Natural killer cell treated with Interleukin-12 subunit alpha and Interleukin-12 subunit beta and Interleukin-15 and Interleukin-18, amount 100 ng/mL, for 72 hours (primary cell): ENCODE measurements at places on chromosomes 5 and 9. TPM values are rescaled to one million over a fixed set of nuclear protein-coding genes. Genes with fewer than 3 reads are reported as not detected.

- H3K4me3 ChIP-seq = no peak overlapping the region
- H3K27ac ChIP-seq = no peak overlapping the region
- peaks cover 6% of the 10 kb centered on the region for H3K4me1 ChIP-seq
- H3K27me3 ChIP-seq = no peaks in the 10 kb centered on the region
These were observed 16.1 kb upstream of the COL23A1 start for GRCh38 chr5:178606269-178606668.

DNA sequence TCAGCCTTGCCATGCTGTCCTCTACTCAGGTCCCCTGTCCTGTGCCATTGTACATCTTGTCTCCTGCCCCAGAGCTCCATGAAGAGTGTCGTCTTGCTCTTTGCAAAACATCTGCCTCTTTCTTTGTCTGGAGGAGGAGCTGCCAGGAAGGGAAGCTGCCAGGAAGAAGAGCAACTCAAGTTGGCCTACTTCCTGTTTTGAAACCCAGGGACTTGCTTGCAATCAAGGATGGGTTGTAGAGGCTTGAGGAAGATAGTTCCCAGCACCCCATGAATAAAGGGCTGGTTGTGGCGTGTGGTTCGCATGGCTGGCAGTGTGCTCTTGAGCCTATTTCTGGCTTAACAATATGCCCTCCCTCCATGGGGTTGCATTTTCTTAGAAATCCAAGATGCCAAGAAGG, 53.0 kb upstream of the CPEB4 start:
- DNase-seq = no peak
- no peaks in the 10 kb centered on the region for H3K36me3 ChIP-seq
- H3K4me1 ChIP-seq = no peaks in the 10 kb centered on the region
- no peak overlapping the region for H3K4me3 ChIP-seq
- H3K27me3 ChIP-seq = no peaks in the 10 kb centered on the region
- H3K27ac ChIP-seq = no peak overlapping the region

- H3K27me3 ChIP-seq = no peaks in the 10 kb centered on the region
- peaks cover 39% of the 10 kb centered on the region for H3K4me1 ChIP-seq
- DNase-seq = peak; percentile 93
- peak within 1 kb of the TSS; percentile 99 for H3K27ac ChIP-seq
These were observed at the start of gene CD74 for GRCh38 chr5:150412319-150413175. CD74 (minus strand) TSS chr5:150412910; CDS start chr5:150412749, 161 bp downstream.

DNA sequence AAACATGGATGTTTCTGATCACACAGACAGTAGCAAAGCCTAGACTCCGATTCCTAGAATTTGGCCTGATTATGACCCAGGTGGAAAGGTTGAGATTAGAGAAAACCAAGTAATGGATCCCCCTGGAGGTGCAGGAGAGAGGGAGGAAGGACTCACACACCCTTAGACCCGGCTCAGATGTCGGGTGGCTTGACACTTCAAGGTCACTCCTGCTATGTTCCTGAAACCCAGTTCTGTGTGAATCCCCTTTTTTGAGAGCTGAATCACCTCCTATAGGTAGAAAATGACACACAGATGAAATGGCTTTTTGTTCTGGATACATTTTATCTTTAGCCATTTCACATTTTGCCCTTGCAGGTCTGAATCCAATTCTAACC, 192.8 kb downstream of the ARRDC3 start:
- no peak for DNase-seq
- no peak overlapping the region for H3K4me3 ChIP-seq
- H3K36me3 ChIP-seq = no peaks in the 10 kb centered on the region

GRCh38 chr9:113770396-113770795, 105.7 kb upstream of the ZNF618 start:
- DNase-seq = no peak
- H3K36me3 ChIP-seq = peaks cover 6% of the 10 kb centered on the region
- H3K4me1 ChIP-seq = no peaks in the 10 kb centered on the region
- peaks cover 8% of the 10 kb centered on the region for H3K27me3 ChIP-seq
- H3K27ac ChIP-seq = no peak overlapping the region

- peak overlapping the region; percentile 60 for H3K27ac ChIP-seq
- peaks cover 11% of the 10 kb centered on the region for H3K4me1 ChIP-seq
- no peaks in the 10 kb centered on the region for H3K27me3 ChIP-seq
- peak overlapping the region; percentile 51 for H3K4me3 ChIP-seq
- DNase-seq = no peak
These were observed 272.7 kb upstream of the PANK3 start for GRCh38 chr5:168851902-168852321.

The GOLGA1 gene
- 22.6 TPM for total RNA-seq
